ENCODE measurements at places on chromosomes 12 and 14. TPM values are rescaled to one million over a fixed set of nuclear protein-coding genes. Genes with fewer than 3 reads are reported as not detected.
A peak's percentile ranks its signal among the peaks of the same experiment; 100 is the strongest.

DNA sequence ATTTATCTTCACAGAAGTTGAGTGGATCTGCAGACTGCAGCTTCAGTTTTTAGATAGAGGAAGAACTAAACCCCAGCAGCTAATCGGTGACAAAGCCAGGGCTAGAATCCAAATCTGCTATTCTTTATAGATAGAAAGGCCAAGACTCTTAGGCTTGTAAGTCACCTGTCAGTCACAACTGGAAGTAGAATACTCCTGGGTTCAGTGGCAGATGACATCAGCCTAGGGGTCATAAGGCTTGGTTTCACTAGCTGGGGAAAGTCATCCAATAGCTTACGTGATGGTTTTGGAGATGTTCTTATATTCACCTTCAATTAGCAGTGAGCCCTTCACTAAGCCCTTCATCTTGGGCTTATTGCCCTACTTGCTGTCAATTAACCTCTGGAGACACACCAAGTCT, 93.4 kb downstream of the APAF1 start:
- DNase-seq: no peak

DNA sequence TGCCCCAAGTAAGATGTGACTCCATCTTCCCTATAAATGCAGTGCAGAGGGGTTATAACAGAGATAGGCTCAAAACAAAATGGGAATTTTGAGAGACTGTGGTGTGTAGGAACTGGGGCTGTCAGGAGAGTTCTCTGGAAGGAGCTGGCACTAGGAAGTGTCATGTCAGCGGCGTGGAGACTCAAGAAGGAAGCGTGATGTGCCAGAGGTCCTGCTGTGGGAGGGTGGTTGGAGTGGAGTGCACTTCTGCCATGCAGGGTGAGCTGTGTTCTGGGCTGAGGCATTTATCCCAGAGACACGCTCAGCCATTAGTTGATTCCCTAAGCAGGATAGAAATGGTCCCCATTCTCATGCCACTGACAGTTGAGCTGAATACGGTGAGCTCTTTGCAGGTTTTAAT, 19.0 kb downstream of the GLT1D1 start:
- no peak for DNase-seq

DNA sequence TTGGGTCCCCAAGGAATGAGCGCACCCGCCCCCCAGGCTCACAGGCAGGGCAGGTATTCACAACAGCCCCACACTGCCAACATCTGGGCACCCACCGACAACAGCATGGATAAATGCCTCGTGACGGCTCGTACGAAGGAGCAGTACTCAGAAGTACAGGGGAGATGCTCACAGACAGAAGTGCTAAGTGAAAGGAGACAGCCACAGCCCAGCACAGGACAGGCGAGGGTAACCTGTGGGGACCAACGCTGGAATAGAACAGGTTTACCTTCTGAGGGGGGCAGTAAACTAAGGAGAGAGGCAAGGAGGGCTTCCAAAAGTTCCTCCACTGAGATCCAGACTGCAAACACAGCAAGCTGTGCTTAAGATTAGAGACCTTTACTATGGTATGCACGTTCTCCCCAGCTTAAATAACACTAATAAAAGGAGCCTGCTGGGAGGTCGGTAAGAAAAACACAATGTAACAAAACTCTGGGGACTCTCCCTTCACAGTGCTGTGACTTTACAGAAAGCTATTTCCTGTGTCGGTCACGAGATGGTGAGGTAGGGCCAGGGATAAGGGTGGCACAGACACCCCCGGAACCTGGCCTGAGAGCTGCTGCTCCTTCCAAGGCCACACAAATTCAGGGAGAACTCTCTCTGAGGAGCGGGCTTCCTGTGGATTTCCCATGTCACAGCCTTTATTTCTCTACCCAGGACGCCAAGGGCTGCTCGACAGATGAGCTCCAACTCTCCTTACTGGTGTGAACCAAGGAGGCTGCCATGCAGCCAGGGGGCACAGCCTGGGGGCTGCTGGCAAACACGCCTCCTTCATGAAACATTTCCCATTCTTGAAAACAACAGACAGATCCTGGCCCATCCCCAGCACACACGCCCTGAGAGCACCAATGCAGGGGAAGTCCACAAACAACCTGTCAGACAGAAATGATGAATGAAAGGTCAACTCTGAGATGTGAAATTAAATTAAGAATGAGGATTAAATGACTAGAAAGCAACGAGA, 26.3 kb downstream of the SLC15A4 start:
- DNase-seq: peak; percentile 52

DNA sequence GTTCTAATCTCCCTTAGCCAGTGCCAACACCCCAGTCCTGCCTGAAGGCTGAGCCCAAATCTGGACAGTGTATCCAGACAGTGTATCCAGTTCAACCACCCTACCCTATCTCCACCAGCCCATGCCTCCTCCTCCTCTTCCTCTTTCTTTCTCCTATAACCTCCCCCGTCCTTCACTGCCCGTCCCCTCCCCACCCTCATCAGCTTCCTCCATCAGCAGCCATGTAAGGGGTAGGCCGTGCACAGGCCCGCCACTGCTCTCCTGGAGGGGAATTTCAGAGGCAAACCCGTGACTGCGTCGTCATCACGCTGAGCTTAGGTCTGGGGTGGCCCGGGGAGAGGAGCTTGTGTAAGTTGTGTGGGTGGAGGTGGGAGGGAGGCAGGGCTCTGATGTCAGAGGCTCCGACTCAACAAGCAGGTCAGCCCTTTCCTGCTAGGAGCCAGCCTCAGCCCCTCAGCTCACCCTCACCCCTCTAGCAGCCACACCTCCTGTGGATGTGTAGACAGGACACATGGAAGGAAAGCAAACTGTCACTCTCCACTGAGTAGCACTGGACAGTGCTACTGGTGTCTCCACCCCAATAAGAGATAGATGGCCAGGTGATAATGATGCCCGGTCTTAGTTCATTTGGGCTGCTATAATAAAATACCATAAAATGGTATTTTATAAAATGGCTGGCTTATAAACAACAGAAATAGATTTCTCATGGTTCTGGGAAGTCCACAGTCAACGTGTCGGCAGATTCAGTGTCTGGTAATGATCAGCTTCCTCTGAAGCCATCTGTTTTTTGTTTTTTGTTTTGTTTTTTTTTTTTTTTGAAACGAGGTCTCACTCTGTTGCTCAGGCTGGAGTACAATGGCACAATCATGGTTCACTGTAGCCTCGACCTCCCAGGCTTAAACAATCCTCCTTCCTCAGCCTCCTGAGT, 50.5 kb downstream of the IRF2BPL start:
- DNase-seq: no peak

DNA sequence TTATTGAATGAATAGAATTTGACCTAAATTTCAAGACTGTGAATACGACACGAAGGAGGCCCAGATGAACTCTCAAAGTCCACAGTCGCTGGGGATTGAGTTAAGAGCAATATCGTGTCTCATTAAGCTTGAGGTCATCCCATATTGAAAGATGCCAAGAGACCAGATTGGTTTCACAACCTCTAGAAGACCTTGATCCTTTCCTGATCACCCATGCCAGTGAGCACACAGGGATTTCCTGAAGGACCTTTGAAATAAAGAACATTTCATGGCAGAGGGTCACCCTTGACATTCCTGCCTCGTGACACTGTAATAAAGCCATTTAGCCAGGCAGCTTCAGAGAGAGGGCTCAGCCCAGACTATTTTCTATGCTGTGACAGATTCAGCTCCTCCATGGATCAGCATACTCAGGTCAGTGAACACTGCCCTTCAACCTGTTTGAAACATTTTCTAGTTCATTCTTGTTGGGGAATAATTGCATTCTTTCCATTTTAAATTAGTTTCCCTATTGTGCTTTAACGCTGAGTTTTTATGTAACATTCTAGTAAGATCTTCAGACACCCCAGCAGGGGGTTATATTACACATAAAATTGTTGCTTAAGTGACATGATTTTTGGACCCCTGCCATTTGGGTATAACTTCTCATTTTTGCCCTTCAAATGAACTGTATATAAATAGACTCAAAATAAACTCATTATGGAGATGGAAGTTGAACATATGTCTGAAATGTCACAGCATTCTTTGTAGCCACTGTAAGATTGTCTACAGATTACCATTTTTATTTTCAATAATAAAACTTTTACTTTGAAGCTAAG, 213.2 kb downstream of the C12orf50 start:
- no peak for DNase-seq

DNA sequence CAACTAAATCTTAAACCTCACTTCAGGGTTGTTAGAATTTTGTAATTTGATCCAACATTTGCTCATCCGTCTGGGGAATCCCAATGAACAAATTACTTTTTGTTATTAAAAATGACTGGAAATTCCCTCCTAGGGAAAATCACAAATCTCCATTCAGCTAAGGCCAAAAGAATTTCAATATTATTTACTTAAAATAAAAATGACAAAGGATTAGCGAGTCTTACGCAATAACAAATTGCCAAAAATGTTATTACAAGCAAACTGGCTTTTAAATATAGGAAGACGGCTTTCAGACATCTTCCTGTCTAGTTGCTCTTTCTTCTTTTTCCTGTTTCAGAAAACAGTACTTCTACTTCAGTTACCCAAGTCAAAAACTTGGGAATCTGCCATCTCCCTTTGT, 92.4 kb upstream of the TSPAN8 start:
- DNase-seq: peak; percentile 17

- DNase-seq: no peak
Observed at GRCh38 chr14:104280085-104280901, 141.9 kb downstream of the KIF26A start.

- DNase-seq: no peak
Observed at GRCh38 chr12:77816196-77816595, 14.5 kb upstream of the NAV3 start.

DNA sequence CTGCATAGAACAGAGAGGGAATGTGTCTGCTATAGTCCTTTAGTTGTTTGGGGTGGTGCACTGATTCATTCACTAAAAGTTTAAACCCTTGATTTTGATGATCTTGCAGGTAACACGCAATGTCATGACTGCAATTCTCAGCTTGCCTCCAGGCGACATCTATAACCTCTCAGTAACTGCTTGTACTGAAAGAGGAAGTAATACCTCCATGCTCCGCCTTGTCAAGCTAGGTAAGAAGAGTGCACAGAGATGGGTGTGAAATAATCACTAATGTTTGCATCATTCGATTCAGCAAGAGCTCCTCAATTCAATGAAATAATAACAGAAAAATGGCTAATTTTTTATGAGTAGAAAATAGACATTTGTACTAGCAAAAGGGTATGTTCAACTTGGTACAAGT, 203.7 kb downstream of the PTPRO start:
- DNase-seq: no peak

DNA sequence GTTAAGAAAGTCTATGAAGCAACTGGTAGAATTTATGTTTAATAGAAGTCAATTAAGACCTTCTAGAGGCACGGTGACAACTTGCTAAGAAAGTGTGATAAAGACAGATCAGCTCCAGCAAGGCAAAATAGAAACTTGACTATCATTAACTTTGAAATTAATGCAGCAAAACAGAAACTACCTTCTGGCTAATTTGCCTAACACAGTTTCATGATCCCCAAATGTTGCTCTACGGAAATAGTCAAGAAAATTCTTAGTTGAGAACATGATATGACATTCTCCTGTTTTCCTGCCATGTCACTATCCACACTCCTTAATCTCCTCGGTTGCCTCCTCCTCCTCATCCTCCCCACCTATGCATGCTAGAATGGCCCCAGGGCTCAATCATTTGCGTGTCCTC, 4.2 kb downstream of the DENND5B start:
- no peak for DNase-seq

DNA sequence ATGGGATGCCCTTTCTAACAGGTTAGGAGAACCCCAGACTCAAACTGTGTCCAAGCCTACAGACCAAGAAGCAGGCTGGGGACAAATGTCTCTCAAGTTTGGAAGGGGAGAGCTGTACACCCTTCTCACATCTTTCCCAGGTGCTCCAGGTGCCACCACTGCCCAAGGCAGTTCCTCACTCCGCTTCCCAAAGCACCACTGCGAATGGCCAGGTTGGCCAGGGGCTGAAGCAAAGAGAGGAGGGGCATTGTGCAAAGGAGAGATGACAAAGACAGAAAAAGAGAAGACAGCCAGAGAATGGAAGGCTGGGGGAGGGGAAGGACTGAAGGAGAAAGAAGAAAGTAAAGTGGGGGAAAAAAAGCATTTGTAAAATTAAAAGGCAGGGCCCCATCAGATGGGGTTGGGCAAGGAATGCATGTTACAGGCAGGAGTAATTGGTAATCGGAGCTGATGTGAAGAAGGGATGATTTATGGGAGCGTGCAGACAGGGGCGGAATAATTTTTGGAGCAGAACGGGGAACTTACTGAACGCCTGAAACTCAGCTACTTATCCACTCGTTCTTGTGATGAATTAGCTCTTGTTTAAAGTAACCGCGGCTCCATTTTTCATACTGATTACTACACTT, 165.8 kb downstream of the ESRRB start:
- no peak for DNase-seq

GRCh38 chr12:7012024-7012607, 6.2 kb downstream of the LPCAT3 start:
- no peak for DNase-seq

- DNase-seq: peak; percentile 40
Observed at GRCh38 chr14:25953532-25954139, 644.2 kb downstream of the NOVA1 start.

DNA sequence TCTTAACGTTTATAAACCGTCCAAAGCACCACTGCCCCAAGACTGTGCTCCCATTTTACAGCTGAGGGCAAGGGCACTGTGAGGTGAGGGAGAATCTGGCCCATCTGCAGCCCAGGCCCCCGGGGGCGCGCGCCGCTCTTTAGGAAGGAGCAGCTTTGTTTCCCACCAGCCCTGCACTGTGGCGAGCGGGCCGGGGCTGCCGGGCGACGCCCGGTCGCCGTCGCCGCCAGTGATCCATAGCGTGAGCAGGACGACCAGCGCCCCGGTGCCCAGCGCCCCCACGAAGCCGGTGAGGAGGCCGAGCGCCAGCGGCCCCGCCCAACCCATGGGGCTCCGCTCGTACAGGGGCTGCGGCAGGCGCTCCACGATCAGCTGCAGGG, 34.6 kb downstream of the FIGNL2 start:
- DNase-seq: no peak

The SYCP3 gene
- not detected for total RNA-seq

The MYG1 gene
- total RNA-seq: 81.0 TPM

The GTF2H3 gene
- total RNA-seq: 37.6 TPM

Measured in PC-3 (cell line).